GM10248 (cell line): ENCODE measurements at places on chromosomes 2 and 18.

GRCh38 chr2:27824401-27824800 lies 52.9 kb downstream of the MRPL33 start:
- no peak for DNase-seq

- no peak for DNase-seq
These were observed 399.1 kb downstream of the PLCL1 start for GRCh38 chr2:198203336-198204069.

- no peak for DNase-seq
These were observed 60.4 kb upstream of the SLC1A4 start for GRCh38 chr2:64928813-64929212.

GRCh38 chr18:3624935-3625741 lies 175.2 kb downstream of the TGIF1 start:
- no peak for DNase-seq

DNA sequence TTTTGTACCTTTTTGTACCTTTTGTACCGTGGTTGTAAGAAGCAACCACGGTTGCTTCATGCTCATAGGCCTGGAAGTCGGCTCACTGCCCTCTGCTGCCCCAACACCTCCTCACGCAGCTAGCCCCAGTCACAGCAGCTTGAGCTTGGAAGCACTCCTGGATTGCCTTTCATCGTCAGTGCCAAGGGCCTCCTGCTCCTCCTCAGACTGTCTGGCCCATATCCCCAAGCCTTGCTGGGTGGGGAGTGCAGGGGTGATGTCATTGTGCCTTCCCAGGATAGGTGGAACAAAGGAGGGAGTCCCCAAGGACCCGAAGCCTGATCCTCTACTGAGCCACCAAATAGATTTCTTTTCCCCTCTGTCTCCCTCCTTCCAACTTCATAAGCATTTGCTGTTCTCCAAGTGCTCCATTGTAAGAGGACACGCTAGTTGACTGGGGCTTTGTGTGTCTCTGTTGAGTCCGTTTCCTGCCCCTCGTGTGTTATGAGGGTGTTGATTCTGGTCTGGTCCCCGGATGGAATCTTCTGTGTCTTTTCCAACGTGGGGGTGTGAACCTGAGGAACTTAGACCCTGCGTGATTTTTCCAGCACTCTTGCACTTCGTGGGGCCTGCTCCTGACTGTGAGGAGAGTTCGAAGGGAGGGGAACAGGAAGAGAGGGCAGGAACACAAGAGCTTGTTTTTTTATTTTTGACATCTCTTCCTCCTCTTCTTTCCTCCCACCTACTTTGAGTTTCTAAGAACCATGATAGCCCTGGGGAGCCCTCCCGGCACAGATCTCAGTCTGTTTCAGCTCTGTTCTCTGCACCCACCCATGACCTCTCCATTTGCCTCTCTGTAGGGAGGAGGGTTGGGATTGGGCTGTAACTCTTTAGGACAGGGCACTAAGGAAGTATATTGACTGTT lies 127.2 kb upstream of the EML6 start:
- no peak for DNase-seq

- no peak for DNase-seq
These were observed 495.8 kb downstream of the NRXN1 start for GRCh38 chr2:50535971-50536759.
